ENCODE measurements at places on chromosomes 11 and 22. TPM values are rescaled to one million over a fixed set of nuclear protein-coding genes. Genes with fewer than 3 reads are reported as not detected.

Gene CCDC116
- not detected for total RNA-seq

- no peaks in the 10 kb centered on the region for H3K27me3 ChIP-seq
- H3K36me3 ChIP-seq, result no peaks in the 10 kb centered on the region
- no peaks in the 10 kb centered on the region for H3K4me1 ChIP-seq
- DNase-seq, result no peak
- no peak overlapping the region for H3K4me3 ChIP-seq
Observed at GRCh38 chr11:126808836-126809235, 191.7 kb downstream of the KIRREL3 start.

Gene BATF2
- 2.0 TPM for total RNA-seq

Gene SCARF2
- 9.8 TPM for total RNA-seq

GRCh38 chr11:2307501-2308331 is 5.9 kb downstream of the TSPAN32 start:
- H3K27me3 ChIP-seq, result no peaks in the 10 kb centered on the region
- H3K4me3 ChIP-seq, result no peak overlapping the region
- no peak overlapping the region for H3K27ac ChIP-seq
- H3K36me3 ChIP-seq, result no peaks in the 10 kb centered on the region

DNA sequence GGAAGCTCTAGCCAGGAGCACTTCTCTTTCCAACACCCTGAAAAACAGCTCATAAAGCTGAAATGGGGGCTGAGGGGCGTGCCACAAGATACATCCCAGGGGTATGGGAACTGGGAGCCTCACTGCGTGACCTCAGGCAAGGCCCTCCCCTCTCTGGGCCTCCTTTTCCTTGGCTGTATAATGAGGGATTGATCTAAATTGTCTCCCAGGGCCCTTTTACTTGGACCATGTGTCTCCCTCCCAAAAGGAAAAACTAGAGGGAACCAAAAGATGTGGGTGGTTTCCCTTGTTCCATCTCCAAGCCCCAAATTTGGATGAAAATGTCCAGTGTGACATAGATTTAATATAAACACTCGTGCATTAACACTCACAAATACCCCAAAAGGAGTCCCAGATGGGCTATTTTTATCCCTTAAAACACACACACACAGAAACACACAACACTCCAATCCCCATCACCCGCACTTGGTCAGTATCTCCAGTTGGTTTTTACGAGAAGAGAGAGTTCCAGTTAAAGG is 25.9 kb upstream of the SMTN start:
- H3K36me3 ChIP-seq, result no peaks in the 10 kb centered on the region
- H3K27ac ChIP-seq, result no peak overlapping the region
- no peaks in the 10 kb centered on the region for H3K27me3 ChIP-seq
- no peak overlapping the region for H3K4me3 ChIP-seq

GRCh38 chr11:2464451-2465165 is 19.8 kb downstream of the KCNQ1 start:
- H3K4me1 ChIP-seq, result no peaks in the 10 kb centered on the region
- peaks cover 16% of the 10 kb centered on the region for H3K27me3 ChIP-seq
- H3K36me3 ChIP-seq, result no peaks in the 10 kb centered on the region
- DNase-seq, result no peak
- H3K4me3 ChIP-seq, result no peak overlapping the region

Gene LDHAL6A
- total RNA-seq, result not detected
